ENCODE measurements at places on chromosomes 3 and 15.

- no peak for DNase-seq
These were observed 150.8 kb upstream of the DPH6 start for GRCh38 chr15:35696767-35697231.

DNA sequence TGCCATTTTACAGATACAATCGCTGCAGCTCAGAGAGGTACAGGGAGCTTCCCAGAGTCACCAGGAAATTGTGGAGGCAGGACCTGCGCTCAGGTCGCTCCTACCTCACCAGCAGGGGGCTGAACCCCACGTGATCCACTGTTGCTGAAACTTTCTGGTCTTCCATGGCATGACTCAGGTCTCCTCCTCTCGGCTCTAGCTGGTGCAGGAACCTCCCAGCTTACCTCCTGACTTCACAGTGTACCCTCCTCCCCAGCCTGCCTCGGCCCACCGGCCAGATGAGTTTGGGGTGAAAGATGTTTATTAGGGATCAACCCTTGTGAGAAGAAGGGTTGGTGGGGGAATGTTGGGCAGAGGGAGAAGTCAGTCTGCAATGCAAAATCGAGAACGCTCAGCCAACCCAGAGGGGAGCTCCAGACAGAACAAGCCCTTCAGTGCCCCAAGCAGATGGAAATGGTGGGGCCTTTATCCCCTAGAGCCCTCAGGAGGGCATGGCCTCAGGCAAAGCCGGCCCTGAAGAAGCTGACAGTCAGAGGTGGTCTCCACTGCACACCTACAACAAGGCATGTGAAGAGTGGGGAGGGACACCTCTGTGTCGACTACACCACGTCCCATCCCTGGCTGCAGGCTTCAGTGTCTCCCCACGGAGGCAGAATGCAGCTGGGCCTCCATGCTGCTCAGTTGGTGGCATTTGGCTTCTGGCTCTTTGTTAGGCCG is 118.6 kb upstream of the PRR20G start:
- DNase-seq: no peak

DNA sequence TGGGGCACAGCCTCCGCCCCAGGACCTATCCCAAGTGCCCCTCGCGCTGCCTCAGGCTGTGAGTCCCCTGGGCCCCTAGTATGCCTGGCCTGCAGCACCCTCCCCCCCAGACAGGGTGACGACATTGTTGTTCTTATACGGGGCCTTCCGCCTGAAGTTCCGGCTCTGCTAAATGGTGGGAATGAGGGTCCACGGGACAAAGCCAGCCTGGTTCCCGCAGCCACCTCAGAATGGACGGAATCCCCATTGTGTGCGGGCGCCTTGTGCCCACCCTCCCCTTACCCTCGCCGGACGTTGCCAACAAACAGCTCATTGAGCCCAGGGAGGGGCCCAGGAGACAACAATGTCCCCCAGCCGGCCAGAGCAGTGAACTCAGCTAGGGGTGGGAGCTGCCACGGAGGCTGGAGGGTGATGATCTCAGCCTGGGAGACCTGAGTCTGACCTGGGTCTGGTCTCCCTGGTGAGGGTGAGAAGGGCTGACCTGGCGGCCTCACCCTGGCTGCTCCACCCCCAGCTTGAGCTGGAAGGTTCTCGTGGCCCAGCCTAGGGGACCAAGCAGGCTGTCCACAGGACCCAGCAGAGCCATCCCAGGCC is 10.2 kb upstream of the DLL4 start:
- DNase-seq: no peak

DNA sequence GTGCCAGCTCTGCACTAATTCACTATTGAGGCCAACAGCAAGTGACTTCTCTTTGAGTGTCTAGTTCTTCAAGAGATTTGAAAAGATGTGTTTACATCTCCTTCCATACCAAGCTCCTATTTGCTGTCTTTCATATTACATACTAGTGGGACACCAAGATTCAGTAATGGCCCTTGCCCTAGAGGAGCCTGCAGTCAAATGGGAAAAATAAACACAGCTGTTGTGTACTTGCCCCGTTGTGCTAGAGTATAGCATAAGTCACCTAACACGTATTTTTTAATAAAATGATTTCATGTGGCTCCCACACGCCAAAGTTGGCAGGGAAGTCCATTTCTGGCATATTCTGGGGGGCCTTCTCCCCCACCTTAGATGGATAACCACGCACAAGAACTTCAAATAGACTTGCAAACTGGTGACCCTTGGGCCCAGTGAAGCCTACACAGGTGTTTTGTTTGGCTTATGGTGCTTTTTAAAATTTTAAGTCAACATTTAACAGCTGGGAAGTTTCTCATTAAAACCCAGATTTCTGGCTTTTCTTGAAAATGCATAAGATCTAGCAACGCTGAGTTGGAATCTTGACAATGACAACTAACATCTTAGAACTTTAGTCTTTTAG is 95.3 kb upstream of the LPP start:
- DNase-seq: no peak

GRCh38 chr3:133914839-133915600 is 19.3 kb upstream of the RAB6B start:
- DNase-seq: no peak

DNA sequence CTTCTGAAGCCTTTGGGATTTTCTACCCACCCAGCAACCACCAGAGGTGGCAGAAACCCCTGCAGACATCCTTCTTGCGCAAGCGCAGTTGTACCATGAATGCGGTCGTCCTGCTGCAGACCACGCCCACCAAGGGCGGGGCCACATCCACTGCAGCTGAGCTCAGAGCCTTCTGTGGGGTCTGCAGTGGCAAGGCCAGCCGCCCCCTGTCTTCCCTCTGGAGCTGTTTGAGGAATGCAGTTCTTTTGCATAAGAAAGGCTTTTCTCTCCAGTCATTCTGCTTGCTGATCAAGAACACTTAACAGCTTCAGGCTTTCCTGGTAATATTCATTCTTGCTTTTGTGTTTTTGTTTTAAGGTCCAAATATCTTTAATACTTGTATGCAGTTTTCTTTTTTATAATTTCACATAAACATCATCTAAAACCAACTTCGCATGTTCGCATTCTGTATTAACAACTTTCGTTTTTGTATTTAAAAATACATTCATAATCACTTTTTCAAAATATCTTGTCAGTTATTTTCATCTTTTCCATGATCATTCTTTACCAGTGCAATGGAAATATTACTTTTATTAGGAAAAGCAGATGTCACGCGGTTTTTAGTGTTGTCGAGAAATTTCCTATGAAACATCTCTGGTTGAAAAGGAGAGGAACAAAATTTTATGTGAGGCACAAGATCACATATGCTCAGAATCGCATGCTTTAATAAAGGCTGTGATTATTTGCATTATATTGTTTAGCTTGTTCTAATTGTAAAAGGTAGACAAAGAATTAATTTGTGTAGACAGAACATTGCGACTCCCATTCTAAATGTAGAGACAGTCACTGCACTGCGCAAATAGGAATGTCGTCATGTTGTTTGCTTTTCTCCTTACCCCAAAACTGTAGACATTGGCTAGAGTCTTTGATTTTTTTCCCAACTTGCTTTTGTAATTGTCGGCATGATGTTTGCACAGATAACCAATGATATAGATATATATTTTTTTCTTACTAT is 98.1 kb upstream of the SNRPN start:
- peak; percentile 57 for DNase-seq

- no peak for DNase-seq
These were observed 17.5 kb upstream of the SPTSSB start for GRCh38 chr3:161388855-161389254.

- no peak for DNase-seq
These were observed 11.9 kb downstream of the ANXA2 start for GRCh38 chr15:60385620-60386552.

All from iPS-NIHi11 (cell line).